ENCODE measurements at places on chromosomes 16 and 17.

DNA sequence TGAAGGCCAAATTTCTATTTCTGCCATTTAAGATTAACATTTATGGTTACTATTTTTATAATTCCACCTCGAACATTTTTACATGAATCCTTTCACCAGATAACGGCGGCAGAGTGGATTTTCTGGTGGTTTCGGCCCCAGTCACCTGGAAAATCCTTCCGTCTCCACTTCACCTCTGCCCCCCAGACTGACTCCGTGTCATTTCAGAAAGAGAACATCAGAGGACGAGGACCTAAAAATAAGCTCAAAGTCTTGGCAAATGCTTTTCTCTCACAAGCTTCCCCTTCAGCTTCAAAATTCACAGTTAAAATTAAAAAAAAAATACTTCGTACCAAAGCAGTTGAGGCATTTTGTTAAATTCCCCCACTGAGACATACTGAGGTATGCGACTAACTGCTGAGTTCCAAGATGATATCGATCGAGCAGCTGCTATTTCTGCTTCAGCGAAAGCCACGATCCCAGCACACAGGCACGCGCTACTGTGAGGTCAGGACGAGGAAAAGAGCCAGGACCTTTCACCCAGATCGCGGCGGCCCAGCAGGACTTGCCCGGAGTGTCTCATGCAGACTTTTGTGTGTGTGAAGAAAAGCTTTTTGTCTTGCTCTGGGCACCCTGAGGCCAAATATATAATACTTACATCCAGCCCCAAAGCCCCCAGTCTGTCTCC is 36.8 kb downstream of the ASPA start:
- no peak for DNase-seq

DNA sequence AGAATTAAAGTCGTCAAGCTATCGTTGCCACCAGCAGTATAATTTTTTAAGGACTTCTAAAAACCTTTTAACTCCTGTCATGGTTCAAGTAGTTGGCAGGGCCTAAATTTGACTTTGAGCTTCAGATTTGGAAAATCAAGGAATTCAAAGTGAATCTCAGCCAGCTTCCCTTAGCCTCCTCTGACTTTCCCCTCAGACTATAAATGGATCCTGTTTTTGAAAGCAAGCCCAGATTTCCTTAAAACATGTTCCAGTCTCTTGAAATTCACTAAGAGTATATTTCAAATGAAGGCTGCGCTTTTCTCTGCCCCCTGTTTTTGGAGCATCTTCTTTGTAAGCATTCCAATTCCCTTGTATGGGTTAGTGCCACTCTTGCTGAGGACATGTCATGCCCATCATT is 101.8 kb upstream of the CDH8 start:
- DNase-seq = no peak

DNA sequence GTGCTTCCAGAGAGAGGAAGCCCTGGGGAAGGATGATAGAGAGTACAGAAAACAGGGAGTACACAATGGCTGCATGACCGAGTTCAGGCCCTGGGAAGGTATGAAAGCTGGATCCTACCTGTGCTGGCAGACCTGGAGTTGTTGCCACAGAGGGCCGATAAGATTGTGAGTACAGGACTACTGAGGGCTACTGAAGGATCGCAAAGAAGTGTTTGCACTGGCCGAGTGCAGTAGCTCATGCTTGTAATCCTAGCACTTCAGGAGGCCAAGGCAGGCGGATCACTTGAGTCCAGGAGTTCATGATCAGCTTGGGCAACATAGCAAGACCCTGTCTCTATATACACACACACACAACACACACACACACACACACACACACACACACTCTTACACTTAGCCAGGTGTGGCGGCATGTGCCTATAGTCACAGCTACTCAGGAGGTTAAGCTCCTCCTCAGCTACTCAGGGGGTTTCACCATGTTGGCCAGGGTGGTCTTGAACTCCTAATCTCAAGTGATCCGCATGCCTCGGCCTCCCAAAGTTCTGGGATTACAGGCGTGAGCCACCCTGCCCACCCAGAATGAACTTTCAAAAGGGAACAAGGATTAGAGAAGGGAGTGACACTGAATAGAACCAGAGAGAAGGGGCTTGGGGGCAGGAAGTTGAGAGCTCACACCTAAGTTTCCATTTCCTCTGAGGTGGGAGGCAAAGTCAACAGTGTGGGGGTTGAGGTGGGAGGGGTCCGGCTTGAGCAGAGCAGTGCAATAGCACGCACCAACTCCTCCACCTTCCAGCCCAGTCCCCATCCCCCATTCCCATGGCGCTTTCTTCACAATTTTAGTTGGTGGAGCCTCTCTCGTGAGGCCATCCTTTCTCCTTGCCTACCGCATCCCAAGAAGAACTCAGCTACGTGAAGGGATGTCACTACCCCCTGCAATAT is 7.5 kb downstream of the SCIMP start:
- DNase-seq = peak; percentile 19

GRCh38 chr17:66417300-66417719 is 114.9 kb downstream of the PRKCA start:
- DNase-seq = no peak

- no peak for DNase-seq
Observed at GRCh38 chr16:54204756-54205155, 81.8 kb downstream of the IRX3 start.

DNA sequence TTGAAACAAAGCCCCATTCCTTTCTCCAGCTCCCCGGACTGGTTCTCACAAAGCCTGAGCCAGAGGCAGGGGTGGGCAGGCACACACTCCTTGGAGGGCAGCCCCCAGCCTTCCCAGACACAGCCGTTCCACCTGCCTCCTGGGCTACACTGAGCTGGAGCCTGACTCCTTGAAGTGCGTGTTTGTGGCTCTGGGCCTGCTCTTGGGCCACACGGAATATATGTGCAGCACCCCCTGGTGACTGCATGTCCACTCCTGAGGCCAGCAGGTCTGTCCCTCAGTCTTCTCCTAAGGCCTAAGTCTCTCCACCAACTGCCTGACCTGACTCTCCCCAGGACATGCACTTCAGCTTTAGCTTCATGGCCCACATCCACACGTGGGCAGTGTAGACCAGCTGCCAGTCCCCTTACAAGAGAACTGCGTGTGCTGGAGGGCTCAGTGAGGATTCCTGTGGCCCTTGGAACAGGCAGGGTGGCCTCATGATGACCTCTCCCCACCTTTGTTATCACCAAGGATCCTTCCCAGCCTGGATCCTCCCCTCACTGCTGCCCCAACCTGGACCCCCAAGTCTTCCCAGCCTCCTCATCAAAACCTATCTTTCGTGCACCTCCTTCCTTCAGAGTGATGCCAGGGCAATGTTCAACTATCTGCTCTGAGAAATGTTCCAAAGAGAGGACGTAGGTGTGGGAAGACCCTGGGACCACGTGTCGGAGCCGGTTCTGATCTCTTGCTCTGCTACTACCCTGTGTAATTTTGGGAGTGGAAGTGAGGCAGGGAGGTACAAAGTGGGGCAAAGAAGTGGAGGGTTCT is 12.4 kb upstream of the SLC6A2 start:
- no peak for DNase-seq

GRCh38 chr17:68697850-68698361 is 96.7 kb upstream of the FAM20A start:
- DNase-seq = no peak

DNA sequence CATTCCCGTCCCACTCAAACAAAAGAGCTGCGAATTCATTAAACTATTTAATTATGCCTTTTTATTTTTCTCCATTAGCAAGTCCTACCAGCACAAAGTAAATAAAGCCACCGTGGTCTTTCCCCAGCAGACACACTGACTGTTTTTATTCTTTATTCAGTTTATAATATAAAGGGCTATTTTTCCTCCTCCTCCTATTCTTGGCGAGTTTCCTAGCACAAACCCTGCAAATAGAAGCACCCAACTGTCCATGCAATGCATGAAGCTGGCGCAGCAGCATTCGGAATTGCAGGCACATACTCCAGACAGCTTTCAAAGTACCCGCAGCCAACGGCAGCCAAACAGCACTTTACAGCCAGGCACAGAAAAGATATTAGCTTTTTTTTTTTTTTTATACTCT is 583.4 kb upstream of the PSMD7 start:
- DNase-seq = no peak

DNA sequence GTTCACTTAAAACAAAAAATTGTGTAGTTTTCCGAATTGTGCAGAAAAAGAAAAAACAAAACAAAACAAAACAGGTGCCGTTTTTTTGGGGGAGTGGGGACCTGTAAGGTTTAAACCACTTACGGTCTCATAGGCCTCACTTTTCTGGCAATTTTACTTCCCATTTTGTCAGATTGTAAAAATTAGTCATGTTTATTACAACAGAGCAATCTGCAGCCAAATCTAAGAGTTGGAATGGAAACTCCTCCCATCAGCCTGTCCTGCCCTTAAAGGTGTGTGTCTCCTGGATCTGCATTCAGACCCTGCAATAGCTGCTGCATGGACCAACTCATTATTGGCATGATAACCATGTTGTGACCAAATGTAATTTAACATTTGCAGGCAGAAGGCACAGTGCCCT is 8.2 kb upstream of the SALL1 start:
- no peak for DNase-seq

DNA sequence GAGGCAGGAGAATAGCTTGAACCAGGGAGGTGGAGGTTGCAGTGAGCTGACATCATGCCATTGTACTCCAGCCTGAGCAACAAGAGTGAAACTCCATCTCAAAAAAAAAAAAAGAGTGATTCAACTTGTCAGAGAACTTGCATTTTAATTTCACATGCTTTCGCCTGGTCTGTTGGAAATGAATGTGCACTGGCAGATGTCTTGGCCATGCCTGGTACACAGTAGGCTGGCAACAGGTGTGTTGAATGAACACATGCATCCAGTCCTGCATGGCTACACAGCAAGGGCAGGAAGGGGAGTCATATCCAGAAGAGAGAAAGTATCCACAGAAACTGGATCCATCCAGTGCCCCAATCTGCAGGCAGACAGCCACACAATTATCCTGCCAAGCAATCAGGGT is 11.5 kb downstream of the COG4 start:
- DNase-seq = no peak

GRCh38 chr17:7775051-7775450 is 57.5 kb downstream of the DNAH2 start:
- DNase-seq = no peak

DNA sequence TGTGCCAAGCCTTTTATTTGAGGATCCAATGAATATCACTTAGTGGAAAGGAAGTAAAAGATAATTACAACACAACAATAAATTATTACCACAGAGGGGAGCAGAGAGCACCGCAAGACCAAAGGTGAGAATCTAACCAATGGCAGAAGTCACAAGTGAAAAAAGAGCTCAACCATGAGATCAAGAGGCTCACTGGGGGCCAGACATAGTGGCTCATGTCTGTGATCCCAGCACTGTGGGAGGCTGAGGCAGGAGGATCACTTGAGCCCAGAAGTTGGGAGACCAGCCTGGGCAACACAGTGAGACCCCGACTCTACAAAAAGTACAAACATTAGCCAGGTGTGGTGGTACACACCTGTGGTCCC is 17.7 kb downstream of the ANKRD11 start:
- no peak for DNase-seq
